NAMALWA (cell line): ENCODE measurements at places on chromosomes 13 and 19.

GRCh38 chr19:1401889-1402217, 511 bp upstream of the GAMT start:
- DNase-seq = no peak

DNA sequence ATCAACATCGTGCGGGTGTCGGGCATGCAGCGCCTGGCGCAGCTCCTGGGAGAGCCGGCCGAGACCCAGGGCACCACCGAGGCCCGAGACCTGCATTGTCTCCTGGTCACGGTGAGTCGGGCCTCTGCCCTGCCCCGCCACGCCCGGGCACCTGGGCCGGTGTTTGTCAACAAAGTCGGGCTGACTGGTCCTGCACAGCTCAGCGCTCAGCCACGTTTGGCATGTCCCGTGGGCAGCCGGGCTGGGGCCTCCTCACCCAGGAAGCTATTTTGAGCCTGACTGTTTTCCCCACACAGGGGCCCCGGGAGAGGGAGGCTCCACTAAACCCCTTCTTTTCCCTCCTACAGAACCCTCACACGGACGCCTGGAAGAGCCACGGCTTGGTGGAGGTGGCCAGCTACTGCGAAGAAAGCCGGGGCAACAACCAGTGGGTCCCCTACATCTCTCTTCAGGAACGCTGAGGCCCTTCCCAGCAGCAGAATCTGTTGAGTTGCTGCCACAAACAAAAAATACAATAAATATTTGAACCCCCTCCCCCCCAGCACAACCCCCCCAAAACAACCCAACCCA, 1.3 kb downstream of the GADD45B start:
- DNase-seq = peak; percentile 53

GRCh38 chr13:52599848-52600603, 42.2 kb upstream of the HNRNPA1L2 start:
- DNase-seq = peak; percentile 29

DNA sequence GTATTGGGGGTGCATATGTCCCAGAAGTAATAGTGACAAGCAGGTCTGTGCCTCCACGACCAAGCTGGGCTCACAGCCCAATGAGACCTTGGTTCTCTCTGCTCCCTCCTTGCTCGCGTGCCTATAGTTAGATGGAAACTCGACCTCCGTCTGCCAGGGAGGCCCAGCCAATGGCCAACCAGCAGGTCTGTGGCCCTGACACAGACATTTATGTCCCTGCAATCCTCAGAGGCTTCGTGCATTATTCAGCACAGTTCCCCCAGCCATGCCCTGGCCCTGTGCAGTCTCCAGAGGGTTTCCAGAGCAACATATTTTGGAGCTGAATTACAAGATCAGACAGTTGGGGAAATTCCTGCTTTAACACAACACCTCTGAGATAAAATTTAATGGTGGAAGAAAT, 105.1 kb downstream of the UQCRFS1 start:
- DNase-seq = no peak

DNA sequence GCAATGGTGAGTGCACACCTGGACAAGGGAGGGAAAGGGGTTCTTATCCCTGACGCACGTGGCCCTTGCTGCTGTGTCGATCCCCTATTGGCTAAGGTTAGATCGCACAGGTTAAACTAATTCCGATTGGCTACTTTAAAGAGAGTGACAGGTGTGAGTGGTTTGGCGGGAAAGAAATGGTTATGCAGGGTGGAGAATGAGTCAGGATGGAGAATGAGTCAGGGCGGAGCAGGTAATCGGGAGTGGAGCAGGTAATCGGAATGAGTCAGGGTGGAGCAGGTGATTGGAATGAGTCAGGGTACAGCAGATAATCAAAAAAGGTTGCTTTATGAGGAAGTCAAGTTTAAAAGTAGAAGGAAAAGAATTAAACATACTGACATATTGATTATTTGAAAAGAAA, 24.4 kb upstream of the SIAH3 start:
- DNase-seq = no peak

DNA sequence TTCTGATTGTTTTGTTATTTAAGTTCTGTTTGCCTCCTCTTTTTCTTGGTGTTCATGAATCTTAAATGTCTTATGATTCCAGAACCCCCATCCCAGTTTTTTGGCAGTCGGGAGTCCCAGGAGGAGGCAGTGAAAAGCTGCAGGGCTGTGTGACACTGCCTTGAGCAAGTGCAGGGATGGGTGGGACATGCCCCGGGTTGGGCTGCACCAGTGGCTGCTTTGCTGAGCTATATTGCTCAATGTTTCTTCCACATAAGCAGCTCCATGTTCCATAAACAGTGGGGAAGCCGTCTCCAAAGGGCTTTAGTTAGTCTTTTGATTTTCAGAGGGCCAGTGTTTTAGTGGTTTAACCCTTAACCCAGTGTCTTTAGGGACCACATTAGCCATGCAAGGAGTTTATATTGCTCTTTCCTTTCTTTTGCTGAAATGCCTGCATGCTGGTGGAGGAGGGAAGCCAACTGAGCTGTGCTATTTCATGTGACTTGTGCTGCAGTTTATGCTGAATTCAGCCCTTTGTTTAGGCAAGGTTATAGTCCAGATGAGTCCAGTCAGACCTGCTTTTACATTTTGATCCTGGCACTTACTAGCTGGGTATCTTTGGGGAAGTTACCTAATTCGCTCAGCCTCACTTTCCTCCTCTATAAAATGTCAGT, 13.1 kb downstream of the ATP8A2 start:
- no peak for DNase-seq

GRCh38 chr19:15251749-15252397, 19.6 kb upstream of the EPHX3 start:
- no peak for DNase-seq

DNA sequence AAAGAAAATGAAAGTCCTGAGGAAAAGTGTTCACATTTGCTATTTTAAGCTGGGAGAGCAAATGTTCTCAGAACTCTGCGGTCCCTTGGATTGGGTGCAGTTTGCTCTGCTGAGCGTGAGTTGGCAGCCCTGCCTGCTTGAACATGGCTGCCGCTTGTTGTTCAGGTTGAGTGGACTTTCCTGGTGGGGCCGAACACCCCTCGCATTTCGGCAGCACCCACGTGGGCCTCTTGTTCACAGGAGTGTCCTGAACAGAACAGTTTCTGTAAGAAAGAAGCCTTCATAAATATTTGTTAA, 10.8 kb upstream of the RNF113B start:
- no peak for DNase-seq

GRCh38 chr19:28726533-28727479, 486.1 kb downstream of the UQCRFS1 start:
- no peak for DNase-seq

DNA sequence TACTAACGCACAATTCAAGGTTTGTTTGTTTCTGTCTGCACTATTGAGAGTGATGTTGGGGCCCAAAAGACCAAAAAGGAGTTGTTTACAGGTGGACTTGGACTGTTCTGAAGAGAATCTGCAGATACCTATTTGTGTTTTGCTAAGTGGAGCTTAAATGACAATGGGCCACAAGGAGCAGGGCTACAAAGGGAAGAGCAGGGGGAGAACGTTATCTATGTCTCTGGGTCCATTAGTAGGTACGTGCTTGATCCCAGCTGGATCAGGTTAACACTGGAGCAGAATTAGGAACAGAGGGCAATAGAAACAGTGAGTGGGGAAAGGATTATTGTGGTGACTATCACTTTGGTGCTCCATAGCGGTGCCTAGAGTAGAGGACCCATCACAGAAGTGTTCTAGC, 22.5 kb downstream of the NBEA start:
- no peak for DNase-seq
